Forelimb muscle (tissue), 1 donor: ENCODE measurements at places on chromosomes 1 and 21. TPM values are rescaled to one million over a fixed set of nuclear protein-coding genes. Genes with fewer than 3 reads are reported as not detected.

GRCh38 chr1:97837161-97837560 is 83.7 kb downstream of the DPYD start:
- no peak for DNase-seq

- peak; percentile 52 for DNase-seq
Observed at GRCh38 chr21:32520875-32521735, 64.2 kb downstream of the TCP10L start.

- DNase-seq: no peak
Observed at GRCh38 chr1:174923820-174924219, 75.9 kb upstream of the CACYBP start.

NPPA gene
- polyA plus RNA-seq: 2.1 TPM

GRCh38 chr1:225768662-225769426 is 8.8 kb upstream of the SRP9 start:
- no peak for DNase-seq

KRTAP27-1 gene
- not detected for polyA plus RNA-seq

- DNase-seq: no peak
Observed at GRCh38 chr1:31926252-31926651, 11.9 kb downstream of the PTP4A2 start.

- no peak for DNase-seq
Observed at GRCh38 chr1:47023268-47024140, at the start of gene CYP4X1. CYP4X1 (plus strand) TSS chr1:47023669; CDS start chr1:47023818, 149 bp downstream.

SH3BGRL3 gene
- 44.5 TPM for polyA plus RNA-seq

GRCh38 chr1:69195136-69195535 is 372.6 kb upstream of the LRRC7 start:
- no peak for DNase-seq

- DNase-seq: no peak
Observed at GRCh38 chr21:19702726-19703125, 1295.5 kb upstream of the NCAM2 start.

DNA sequence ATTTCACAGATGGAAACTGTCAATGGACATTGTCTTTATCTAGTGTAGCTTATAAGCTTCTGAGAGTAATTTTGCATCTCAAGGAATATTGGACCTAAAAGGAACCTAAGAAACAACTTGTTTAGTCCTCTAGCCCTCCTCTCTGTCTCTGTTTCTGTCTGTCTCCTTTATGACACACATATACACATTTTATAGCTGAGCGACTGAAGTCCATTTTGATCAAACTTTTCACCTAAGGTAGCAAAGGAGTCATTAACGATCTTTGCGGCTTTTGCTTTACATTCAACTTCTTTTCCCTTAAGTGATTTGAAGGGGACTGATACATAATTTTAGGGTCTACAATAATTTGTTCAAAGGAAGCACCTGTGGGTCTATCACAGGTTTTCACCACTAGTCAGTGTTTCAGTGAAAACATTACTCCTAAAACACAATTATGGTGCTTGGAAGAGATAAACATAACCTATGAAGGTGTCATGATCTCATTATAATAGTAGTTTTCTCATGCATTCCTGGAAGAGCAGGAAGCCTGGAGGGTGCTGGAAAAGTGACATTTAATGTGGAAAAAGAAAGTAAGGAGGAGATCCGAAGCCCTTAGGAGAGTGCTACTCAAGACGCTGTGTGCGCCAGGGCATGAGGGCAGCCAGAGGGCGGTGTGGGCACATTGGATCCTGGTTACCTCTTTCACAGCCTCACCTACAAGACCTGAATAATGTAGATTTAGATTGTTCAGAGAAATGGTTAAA is 248.6 kb downstream of the DNM3 start:
- no peak for DNase-seq

FCRL6 gene
- polyA plus RNA-seq: 0.34 TPM

DNA sequence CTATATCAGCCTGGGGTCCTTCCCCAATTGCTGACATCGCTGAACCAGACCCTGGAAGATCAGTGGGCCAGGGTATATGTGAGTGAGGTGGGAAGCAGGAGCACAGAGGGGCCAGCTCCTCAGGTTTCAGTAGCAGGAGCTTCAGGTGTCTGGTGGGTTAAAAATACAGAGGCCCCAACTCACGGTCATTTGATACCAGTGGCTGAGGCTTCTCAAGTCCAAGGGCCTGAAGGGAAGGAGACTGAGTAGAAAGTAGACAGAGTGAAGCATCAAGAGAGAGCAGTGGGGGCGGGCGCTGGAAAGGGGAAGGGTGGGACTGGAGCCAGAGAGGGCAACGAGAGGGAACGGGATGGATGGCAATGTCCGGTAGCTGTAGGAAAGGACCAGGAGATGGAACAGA is 2.0 kb upstream of the CASQ1 start:
- no peak for DNase-seq

GRCh38 chr1:27021354-27022031 is 8.8 kb upstream of the TENT5B start:
- DNase-seq: no peak

DNA sequence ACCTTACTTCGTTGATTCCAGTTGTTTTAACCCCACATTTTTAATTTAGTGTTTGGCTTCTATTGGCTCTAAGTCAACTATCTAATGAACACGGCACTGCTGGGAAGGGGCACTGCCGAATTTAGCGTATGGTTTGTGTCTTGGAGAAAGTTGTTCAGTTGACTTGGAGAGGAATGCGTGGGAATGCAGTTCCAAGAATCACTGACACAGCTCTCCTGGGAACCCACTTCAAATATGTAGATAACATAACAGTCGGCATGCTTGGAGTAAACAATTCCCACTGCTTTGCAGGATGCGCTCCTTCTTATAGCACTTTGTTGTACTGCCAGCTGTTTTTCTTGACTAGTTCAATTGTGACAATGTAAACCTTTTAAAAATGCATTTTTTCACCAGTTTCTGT is 104.3 kb downstream of the RYR2 start:
- DNase-seq: no peak

DNA sequence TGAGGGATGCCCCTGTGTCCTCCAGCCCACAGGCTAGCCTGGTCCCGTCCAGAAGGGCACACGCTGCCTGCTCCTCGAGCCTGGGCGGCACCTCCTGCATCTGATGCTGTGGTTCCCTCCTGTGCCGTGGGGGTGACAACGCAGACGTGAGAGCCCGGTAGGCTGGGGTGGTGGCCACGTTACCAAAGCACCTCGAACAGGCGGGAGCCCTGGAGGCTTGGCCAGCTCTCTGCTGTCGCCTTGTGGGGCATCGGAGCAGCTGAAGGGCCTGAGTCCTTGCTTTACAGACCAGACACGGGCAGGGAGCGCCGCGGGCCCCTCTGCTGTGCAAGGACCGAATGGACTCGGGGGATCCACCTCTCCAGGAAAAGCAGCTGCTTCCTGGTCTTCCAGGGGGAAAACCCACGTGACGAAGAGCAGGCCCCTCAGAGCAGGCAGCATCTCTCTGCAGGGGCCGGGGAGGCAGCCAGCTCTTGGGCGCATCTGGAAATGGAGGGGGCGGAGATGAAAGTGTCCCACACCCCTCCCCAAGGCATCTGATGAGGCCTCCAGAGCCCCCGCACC is 133.3 kb downstream of the NPHP4 start:
- DNase-seq: no peak

GRCh38 chr1:48746906-48747305 is 29.8 kb downstream of the BEND5 start:
- DNase-seq: no peak

DNA sequence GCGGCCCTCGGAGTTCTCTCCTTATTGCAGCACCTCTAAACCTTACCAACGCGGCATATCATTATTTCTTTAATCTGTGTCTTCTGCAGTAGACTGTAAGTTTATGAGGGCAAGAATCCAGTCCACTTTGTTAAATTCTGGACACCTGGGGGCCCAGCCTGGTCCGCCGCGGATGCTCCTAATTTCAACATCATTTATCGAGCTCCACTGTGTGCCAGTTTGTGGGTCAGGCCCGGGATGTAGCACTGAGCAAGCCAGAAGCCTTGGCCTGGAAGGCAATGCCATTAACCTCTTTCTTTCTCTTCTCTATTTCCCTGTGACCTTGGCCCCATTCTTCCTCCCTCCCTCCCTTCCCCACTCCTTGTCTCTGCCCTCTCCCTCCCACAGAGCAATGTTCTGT is 70.6 kb upstream of the CACNA1E start:
- no peak for DNase-seq

DNA sequence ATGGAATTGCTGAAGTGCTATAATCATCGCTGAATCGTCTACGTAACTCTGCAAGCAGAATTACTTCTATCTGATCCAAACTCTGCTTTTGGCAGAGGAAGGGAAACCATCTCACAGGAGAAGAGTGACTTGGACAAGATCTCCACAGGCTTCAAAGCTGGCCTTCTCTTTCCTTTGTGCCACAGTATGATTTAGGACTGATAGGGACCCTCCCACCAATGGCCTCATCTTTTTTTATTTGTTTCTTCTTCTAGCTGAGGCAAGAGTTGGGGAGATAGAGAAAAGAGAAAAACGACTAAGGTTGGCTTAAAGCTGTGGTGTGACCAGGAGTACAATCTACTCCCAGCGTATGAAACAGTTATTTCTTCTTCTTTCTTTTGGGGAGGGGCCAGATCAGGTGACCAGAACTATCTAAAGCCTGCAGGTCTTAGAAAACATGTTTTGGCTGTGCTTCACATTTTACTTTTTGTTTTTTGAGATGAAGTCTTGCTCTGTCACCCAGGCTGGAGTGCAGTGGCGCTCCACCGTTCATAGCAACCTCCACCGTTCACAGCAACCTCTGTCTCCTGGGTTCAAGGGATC is 35.0 kb downstream of the ZNF496 start:
- no peak for DNase-seq

ZNF695 gene
- 0.90 TPM for polyA plus RNA-seq

GRCh38 chr1:228050571-228051231 is 31.8 kb upstream of the ARF1 start:
- DNase-seq: no peak

GRCh38 chr1:5725855-5726585 is 266.2 kb downstream of the NPHP4 start:
- DNase-seq: no peak

DNA sequence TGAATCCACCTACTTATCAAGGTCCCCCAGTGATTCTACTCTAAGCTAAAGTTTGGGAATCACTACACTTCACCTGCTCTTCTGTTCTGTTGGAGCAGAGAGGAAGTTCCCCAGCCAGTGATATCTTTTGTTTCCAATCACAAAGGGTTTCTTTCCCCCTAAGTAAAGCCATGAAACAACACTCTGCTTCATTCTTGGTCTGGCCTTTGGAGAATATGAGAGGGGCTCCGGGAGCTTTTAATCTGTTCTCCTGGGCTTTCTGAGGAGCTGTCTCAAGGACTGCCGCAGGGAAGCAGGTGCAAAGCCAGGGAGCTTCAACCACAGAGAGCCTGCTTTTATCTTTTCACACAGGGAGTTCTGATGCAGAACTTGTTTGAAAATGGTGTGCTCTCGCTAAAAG is 10.1 kb upstream of the SLAMF9 start:
- DNase-seq: no peak

IFNLR1 gene
- polyA plus RNA-seq: 0.10 TPM

RHEX gene
- 0.53 TPM for polyA plus RNA-seq

TRIM17 gene
- 0.63 TPM for polyA plus RNA-seq

WDR64 gene
- 0.37 TPM for polyA plus RNA-seq

- no peak for DNase-seq
Observed at GRCh38 chr1:101733340-101733739, 263.4 kb downstream of the OLFM3 start.

NR1I3 gene
- 0.83 TPM for polyA plus RNA-seq

GRCh38 chr1:91844862-91845528 is 41.0 kb downstream of the TGFBR3 start:
- peak; percentile 60 for DNase-seq

HENMT1 gene
- polyA plus RNA-seq: 21.4 TPM

TCEA3 gene
- 366 TPM for polyA plus RNA-seq

- no peak for DNase-seq
Observed at GRCh38 chr1:247228133-247228532, 27.7 kb upstream of the VN1R5 start.

GPR25 gene
- polyA plus RNA-seq: not detected

PEAR1 gene
- 21.1 TPM for polyA plus RNA-seq

DEDD gene
- polyA plus RNA-seq: 47.1 TPM

DNA sequence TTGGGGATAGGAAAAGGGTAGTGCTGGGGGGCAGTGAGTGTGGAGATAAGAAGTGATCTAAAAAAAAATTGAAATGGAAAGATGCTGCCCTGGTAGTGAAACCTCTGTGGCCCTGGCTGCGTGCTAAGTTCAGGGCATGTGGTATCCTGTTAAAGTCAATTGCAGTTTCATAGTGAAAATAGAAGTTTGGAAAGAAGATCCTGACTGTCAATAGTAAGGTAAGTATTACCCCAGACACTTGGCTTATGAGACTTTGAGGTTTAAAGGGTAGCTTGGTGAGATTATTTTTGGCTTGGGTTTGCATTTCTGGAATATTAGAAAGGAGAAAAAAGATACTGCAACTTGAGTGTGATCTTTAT is 6.8 kb downstream of the ARID1A start:
- DNase-seq: no peak

- no peak for DNase-seq
Observed at GRCh38 chr1:70465911-70466310, 54.8 kb downstream of the CTH start.

GRCh38 chr1:12506281-12507280 is 111.4 kb downstream of the DHRS3 start:
- DNase-seq: no peak

MROH7 gene
- polyA plus RNA-seq: 6.0 TPM

- DNase-seq: peak; percentile 84
Observed at GRCh38 chr1:161198897-161199431, at the start of gene ADAMTS4. ADAMTS4 (minus strand) TSS chr1:161199054; CDS start chr1:161198627, 427 bp downstream.

AUNIP gene
- polyA plus RNA-seq: 0.71 TPM

LMOD1 gene
- polyA plus RNA-seq: 48.7 TPM

- DNase-seq: peak; percentile 70
Observed at GRCh38 chr1:25904943-25905679, 1.1 kb downstream of the STMN1 start.

ADAM30 gene
- polyA plus RNA-seq: not detected

- no peak for DNase-seq
Observed at GRCh38 chr1:172970186-172970585, 80.6 kb downstream of the TNFSF18 start.

IGFN1 gene
- polyA plus RNA-seq: 3.4 TPM

GRCh38 chr1:206823727-206824126 is 41.7 kb upstream of the IL20 start:
- DNase-seq: peak; percentile 50

OR2W3 gene
- polyA plus RNA-seq: 0.49 TPM

DNA sequence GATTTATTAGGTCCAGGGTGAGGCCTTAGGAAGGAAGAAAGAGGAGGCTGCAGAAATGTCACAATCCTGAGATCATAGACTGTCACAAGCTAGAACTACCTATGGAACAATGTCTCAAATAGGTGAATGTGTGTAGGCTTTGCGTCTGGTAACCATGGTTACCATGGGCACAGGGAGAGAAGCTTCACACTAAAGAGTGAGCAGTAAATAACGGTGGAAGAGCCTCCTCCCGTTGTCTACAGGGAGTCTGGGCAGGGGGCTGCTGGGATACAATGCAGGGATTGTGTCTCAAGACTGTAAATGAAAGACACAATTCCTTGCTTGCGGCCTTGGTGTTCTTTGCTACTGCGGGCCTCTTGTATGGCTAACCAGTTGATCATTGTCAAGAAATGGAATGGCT is 28.2 kb upstream of the KCNJ6 start:
- DNase-seq: no peak
